ENCODE measurements at places on chromosomes 12 and 14. TPM values are rescaled to one million over a fixed set of nuclear protein-coding genes. Genes with fewer than 3 reads are reported as not detected.

The ARHGEF25 gene
- total RNA-seq = 11.5 TPM

The KCNC2 gene
- not detected for total RNA-seq

The EXOC3L4 gene
- 27.0 TPM for total RNA-seq

The GNS gene
- total RNA-seq = 28.1 TPM

The PIP4K2C gene
- total RNA-seq = 23.6 TPM

The ANO2 gene
- not detected for total RNA-seq

The CCDC197 gene
- total RNA-seq = not detected

The TMEM116 gene
- total RNA-seq = 14.0 TPM

The TAS2R19 gene
- 0.88 TPM for total RNA-seq

The ZNF10 gene
- total RNA-seq = 8.9 TPM

The GPR135 gene
- 0.62 TPM for total RNA-seq

All from HepG2 (cell line).